ENCODE measurements at places on chromosomes 7 and 10. TPM values are rescaled to one million over a fixed set of nuclear protein-coding genes. Genes with fewer than 3 reads are reported as not detected.

CPEB3 gene
- 2.2 TPM for total RNA-seq

- no peak for DNase-seq
These were observed 200.9 kb downstream of the CXCL12 start for GRCh38 chr10:44183667-44184632.

DNA sequence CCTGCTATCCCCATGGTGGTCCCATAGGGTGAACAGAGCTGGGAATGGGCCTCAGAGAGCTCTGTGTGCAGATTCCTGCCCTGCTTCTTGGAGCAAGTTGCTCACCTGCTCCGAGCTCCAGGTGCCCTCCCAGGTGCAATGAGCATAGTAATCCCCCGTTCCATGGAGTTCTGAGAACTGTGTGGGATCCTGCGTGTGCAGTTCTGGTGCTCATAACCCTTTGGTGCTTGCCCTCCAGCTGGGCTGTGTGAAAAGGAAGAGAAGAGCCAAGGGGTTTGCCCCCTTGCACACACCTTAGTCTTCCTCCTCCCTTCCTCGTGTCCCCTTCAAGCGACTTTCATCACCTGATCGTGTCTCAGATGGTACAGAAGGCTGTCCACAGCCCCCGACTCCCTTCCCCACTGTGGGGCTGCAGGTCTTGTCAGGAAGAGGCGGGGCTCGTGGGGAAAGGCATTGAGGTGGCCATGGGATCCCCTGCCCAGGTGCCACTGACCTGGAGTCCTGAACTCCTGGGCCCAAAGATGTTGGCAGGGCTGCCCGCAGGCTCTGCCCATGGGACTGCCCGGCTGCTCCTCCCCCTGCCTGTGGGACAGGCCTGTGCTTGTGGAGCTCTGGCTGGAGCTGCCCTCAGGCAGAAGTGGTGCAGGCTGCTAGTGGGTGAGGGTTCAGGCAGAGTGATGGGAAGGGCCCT, 21.9 kb upstream of the ZNF488 start:
- DNase-seq: no peak

DNA sequence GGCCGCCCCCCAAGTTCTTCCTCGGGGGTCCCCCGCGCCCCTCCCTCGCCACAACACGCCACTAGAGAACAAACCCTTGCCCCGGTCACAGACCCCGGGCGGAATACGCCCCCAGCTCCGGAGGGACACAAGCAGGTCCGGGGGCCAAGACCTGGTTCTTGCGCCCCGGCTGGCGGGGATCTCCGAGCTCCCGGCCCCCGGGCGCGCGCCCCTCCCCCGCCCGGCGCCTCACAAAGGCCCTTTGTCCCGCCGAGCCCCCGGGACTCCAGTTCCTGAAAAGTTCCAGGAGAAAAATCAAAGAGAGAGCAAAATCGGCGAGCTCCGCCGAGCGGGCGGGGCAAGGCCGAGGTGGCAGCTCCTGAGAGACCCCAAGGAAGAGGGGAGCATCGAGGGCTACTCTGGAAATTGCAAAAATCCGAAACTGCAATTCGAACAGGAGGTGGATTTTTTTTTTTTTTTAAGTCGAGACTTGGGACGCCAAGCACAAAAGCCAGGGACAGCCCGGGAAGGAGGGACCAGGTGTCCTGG, 4.0 kb downstream of the TNRC18 start:
- DNase-seq: no peak

DNA sequence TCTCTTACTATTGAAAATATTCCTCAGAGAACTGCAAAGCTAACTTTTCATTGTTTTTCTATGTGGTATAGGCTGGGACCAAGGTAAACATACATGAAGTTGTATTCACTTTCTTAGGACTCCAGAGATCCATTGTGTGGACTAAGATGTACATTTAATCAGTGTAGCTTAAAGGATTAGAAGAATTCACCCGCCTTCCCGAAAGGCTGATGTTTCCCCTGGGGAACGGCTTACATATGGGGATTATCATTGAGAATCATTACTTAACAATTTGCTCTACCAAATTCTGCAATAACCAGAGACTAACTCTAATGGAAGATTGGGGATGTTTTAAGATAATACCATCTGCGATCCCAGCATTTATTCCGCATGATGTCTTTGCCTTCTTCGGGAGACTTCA, 257.1 kb upstream of the KIAA1217 start:
- DNase-seq: no peak

FGFBP3 gene
- 2.2 TPM for total RNA-seq

LOXL4 gene
- total RNA-seq: not detected

DNA sequence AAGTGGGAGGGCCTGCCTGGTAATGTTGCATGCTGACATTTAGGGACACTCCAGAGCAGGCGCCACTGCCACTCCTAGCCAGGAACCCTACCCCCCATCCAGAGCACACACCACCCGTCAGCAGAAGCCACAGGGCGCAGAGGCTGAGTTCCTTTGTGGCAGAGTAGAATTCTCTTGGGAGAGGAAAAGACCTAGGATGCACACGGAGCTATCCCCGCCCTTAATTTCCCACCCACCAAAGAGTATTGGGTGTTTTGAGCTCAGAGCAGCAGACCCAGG, 702 bp upstream of the INSYN2A start:
- DNase-seq: no peak

GRCh38 chr7:100786323-100786722, 41.0 kb downstream of the EPHB4 start:
- DNase-seq: no peak

DNA sequence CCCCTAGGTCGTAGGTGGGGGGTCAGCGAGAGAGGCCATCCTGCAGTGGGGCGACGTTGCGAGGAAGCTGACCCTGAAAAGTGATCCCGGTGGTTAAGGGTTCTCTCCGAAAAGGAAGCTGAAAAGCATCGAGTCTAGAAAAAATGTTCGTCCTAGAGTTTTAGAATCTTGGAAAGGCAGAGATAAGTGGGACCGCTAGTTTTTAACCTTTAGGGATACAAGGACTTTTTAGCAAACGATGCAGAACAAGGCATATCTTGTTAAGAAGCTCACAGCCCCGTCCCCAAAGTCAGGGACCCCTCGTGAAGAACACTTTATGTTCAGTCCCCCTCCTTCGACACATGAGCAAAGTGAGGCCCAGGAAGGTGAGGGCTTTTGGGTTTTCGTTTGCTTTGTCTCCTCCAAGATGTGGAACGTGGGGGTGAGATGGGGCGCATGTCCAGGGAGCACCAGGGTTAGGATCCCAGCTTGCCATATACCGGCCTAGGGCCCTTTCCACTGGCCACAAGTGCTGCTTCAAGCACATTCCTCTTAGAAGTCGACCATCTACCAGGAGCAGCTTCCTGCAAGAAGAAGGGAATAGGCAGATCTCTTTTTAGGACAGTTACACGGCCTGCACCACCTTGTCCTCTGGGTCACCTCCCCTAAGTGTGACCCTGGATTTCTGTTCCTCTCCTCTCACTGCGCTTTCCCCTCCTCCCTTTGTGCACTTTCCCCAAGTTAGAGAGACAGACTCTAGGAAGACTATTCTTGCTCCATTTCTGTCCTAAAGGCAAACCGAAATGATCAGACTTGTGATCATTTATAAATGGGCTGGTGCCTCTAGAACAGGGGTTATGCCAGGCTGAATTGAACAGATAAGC, 969 bp downstream of the SLC35G1 start:
- DNase-seq: no peak

DNA sequence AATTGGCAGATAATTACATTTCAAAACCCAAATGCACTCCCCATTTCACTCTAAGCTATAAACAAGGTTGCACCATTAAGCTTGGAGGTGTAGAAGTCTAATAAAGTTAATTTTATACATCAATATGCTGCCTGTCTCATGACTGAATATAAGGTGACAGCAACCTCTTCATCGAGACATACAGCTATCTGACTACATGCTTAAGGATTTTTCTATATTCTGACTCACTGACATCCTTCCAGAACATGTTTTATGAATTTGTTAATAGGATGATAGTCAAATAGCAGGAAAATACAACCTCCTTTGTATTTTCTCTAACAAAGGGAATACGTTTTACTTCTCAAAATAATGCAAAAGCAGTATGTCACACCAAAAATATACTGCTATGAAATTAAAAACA, 76.6 kb downstream of the NRBF2 start:
- no peak for DNase-seq

AASS gene
- total RNA-seq: 0.68 TPM

GRCh38 chr7:115356999-115357702, 435.3 kb downstream of the MDFIC start:
- no peak for DNase-seq

IL2RA gene
- 868 TPM for total RNA-seq

GRCh38 chr7:150912427-150912826, 60.1 kb downstream of the AOC1 start:
- no peak for DNase-seq

- DNase-seq: no peak
These were observed 201.2 kb upstream of the MDFIC start for GRCh38 chr7:114720725-114721124.

DNA sequence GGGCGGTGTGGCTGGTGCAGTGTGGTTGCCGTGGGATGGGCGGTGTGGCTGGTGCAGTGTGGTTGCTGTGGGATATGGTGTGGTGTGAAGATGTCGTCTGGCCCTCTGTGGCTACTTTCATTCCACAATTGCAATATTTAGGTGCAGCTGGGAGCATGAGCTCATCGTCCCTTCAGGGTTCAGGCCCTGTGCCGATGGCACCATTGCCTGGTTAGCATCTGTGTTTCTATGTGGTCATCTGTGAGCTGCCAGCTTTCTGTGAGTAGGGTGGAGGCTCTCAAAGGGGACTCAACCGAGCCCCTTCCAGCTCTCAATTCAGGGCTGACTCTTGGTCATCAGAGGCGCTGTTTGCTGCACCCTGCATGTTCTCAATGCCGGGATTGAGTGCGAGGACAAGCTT, 3.6 kb downstream of the ADGRA1 start:
- DNase-seq: no peak

DNA sequence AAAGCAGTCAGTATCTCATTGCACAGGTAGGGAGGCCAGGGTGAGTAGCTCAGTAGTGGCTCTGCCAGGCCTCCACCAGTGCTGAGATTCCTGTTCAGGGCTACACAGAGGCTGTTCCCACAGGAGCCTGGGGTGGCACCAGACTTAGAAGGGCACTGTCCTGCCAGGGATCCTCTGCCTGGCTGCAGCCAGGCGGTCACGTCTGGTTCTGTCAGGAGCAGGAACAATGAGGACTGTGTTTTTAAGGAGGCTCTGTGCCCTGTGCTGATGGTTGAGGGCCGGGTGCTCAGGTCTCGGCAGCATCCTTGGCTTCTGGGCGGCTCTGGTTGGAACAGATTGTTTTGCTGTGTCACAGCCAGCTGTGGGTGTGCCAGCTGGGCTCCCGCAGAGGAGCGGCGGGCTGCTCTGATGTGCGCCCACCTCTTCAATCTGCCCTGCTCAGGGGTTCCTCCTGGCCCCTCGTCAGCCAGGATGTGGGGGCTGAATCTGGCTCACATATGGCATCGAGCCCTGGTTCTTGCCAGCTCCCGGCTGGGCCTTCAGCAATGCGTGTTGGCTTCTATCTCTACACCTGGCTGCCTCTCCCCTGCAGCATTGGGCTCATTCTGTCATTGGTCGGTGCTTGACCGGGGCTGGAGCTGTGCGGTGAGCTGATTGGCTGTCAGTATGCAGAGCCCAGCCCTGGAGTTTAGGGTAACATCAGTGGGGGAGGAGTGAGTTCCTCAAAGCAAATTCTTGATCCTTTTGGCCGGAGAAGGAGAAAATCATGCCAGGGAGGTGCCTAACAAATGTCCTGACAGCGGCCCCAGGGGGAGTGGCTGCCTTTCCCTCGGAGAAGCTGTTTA, 41.2 kb downstream of the TACR2 start:
- peak; percentile 20 for DNase-seq

DNA sequence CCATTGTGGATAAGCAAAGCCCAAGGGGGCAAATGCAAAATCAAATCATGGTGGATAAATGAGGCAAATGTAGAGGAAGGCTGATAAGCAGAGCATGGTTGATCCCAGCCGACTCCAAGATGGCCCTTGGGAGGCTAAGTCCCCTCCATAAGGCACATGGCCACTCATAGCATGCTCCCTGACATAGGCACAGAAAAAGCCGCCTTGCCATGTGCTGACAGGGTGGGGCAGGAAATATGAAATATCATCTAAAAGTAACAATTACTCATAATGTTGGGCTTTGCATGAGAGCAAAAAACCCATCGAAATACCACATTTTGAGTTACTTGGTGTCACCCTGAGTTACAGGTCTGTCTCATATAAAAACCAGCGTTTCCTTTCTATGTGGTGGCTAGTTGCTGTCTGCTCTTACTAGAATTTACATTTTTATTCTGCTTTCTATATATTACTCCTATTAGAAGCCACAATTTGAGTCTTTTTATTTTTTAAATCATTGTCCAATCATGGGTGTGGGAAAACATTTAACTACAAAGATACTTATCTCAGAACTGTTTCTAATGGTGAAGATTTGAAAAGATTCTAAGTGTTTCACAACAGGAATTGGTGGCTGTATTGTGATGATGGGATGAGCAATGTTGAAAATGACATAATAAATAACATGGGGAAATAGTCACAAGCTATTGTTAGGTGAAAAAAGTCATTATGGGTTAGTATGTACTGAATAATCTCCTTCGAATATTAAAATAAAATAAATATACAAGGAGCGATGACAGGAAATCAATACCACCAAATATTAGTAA, 102.7 kb downstream of the CUBN start:
- peak; percentile 87 for DNase-seq

DNA sequence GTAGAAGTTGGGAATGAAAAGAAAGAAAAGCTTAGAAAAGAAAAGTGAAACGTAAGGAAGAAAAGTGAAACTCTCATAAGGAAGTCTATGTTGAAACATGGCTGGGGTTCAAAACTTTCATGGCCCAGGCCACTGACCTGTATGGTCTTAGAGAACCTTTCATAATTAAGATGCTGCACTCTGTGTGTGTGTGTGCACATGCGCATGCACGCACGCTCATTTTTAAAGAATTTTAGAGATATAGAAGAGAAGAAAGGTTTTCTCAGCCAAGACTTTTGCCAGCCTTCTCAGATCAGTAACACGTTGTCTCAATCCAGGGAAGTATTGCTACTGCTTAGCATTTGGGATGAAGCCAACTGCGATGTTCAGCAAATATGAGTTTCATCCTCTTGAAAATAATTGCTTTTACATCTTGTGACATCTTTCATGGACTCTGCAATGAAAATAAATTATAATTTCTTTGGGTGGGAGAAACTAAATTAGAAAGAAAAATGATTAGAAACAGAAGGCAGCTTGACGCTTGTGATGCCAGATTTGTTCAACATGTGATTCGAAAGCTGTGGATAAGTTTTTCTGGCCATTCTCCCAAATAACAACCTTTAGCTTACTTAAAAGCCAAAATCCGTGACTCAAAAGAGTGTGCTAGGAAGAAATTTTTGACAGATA, 16.2 kb upstream of the SLC26A4 start:
- DNase-seq: no peak

DNA sequence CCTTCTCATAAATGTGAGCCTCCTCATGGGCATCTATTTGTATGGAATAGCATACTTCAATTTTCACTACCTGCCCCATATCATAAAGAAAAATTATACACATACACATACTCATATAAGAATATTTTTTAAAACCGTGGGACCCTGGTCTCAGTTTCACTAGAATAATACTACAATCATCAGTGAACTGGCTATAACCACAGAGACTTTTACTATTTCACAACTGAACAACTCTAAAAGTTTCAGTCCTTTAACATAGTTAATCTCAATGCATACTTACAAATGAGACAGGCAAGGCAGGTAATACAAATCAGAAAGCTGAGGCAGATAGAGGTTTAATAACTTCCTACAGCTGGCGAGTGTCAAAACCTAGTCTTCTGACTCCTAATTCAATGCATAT, 83.1 kb downstream of the LRRN3 start:
- DNase-seq: no peak

SFRP5 gene
- total RNA-seq: 0.74 TPM

SEMA3D gene
- total RNA-seq: not detected

- DNase-seq: no peak
These were observed 154.2 kb downstream of the SEMA3A start for GRCh38 chr7:84040355-84040754.

GRCh38 chr10:84054743-84055142, 84.6 kb upstream of the GHITM start:
- DNase-seq: no peak

INMT gene
- not detected for total RNA-seq
